ENCODE measurements at places on chromosomes 1 and 21.
A peak's percentile ranks its signal among the peaks of the same experiment; 100 is the strongest.

GRCh38 chr1:33036051-33036525, 595 bp downstream of the AK2 start:
- DNase-seq = peak; percentile 65

GRCh38 chr1:8870103-8870502, 8.4 kb downstream of the ENO1 start:
- DNase-seq = no peak

DNA sequence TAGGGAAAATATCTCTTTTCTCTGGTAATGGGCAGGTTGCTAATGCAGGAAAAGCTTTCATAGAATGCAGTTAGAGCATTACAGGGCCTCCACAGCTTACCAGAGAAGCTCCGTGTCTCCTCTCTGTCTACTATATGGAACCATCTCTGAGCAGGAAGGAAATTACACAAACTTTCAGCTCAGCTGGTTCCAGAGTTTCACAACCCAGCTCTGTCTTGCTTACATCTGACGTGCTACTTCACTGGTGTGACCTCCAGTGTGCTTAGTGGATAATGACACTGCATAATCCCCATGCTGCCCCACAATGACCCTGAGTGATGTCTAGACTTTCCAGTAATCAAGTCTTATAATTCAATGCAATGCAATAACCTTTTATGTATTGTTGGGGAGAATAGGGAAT, 4.3 kb upstream of the FGGY start:
- DNase-seq = peak; percentile 89

- no peak for DNase-seq
Measured at GRCh38 chr1:18879791-18880309, 20.4 kb upstream of the TAS1R2 start.

- DNase-seq = no peak
Measured at GRCh38 chr1:206915030-206915735, 6.6 kb downstream of the FCMR start.

GRCh38 chr1:25698252-25698651, 81.7 kb downstream of the MAN1C1 start:
- no peak for DNase-seq

GRCh38 chr1:187714470-187714869, 885.7 kb downstream of the PLA2G4A start:
- DNase-seq = no peak

DNA sequence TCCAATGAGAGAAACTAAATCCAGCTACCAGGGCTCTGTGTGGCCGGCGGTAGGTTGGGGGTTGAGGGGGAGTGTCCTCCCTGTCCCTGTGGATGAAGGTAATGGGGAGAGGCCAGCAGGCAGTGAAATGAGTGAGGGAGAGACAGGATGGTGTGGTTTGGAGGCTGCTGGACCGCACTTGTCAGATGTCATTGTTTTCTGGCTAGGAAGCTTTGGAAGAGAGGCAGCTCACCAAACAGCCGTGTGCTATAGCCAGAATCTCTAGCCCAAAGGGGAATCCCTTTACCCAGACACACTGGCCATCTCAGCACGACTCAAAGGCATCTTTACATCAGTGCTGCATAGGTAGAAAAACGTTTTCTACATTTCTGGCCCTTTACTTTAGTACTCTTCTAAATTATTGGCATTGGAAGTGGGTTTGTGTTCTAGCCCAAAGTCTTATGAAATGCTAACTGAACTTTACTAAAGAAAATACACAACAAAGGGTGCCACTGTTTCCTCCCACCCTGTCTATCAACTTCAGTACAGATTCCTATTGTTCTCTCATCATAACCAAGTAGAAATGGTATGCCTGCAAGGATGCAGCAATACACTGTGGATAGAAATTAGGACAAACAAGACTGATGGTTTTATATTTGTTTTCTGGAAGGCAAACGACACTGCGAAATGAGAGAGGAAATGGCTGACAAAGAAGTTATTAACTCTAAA, 95.9 kb upstream of the COA6 start:
- no peak for DNase-seq

GRCh38 chr1:12617901-12618660, at the start of gene DHRS3:
Gene DHRS3 (minus strand): TSS chr1:12618210. CDS start chr1:12617348, 862 bp downstream.
- peak; percentile 73 for DNase-seq

DNA sequence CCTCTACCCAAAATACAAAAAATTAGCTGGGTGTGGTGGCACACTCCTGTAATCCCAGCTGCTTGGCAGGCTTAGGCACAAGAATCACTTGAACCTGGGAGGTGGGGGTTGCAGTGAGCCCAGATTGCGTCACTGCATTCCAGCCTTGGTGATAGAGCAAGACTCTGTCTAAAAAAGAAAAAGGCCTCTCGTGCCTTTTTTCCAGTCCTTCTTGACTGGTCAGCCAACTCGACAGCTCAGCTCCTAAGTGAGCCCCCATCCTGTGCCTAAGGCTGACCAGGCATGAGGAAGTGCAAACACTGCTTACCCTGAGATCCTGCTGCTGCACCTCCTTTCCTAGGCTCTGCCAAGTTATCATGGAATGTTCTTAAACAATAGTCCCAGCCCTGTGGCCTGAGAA, 10.1 kb upstream of the PROK1 start:
- no peak for DNase-seq

DNA sequence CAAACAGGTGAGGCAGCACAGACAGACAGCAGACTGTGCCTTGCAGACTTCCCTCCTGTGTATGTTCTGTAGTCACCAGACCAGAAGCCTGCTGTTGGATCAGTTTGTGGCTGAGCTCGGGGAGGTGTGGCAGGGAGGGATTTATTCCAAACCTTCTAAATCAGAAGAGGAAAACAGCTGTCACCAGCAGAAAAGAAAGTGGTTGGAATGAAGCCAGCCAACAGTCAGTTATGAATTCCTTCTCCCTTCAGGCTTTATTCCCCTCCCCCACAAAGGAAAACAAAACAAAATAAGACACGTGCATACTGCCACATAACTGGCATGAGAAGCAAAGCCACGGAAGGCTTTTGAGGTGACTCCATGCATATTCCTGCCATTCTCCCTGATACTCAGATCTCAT, 19.0 kb upstream of the PIGV start:
- DNase-seq = no peak

GRCh38 chr21:30714946-30715345, 3.6 kb downstream of the KRTAP21-3 start:
- DNase-seq = no peak

- DNase-seq = no peak
Measured at GRCh38 chr1:183212870-183213269, 26.8 kb downstream of the LAMC2 start.

GRCh38 chr1:150109586-150109985, 40.1 kb upstream of the PLEKHO1 start:
- peak; percentile 16 for DNase-seq

- no peak for DNase-seq
Measured at GRCh38 chr1:89503690-89504089, 20.9 kb upstream of the LRRC8B start.

DNA sequence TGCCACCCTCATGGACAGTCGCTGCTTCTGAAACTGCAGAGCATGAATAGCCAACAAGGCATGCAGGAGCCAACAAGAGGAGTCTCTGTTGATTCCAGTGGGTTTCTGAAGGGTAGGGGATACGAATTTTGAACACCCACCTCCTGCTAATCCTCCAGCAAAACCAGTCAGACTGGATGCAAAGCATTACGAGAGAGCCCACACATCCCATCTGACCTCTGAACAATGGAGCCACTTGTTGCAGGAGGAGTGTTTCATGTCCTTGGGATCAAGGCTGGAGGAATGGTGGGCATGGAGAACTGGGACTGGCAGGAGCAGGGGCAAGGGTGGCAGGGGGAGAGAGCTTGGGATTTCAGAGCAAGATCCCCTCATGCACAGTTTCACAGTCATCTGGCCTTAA, 1.6 kb downstream of the VTCN1 start:
- no peak for DNase-seq

DNA sequence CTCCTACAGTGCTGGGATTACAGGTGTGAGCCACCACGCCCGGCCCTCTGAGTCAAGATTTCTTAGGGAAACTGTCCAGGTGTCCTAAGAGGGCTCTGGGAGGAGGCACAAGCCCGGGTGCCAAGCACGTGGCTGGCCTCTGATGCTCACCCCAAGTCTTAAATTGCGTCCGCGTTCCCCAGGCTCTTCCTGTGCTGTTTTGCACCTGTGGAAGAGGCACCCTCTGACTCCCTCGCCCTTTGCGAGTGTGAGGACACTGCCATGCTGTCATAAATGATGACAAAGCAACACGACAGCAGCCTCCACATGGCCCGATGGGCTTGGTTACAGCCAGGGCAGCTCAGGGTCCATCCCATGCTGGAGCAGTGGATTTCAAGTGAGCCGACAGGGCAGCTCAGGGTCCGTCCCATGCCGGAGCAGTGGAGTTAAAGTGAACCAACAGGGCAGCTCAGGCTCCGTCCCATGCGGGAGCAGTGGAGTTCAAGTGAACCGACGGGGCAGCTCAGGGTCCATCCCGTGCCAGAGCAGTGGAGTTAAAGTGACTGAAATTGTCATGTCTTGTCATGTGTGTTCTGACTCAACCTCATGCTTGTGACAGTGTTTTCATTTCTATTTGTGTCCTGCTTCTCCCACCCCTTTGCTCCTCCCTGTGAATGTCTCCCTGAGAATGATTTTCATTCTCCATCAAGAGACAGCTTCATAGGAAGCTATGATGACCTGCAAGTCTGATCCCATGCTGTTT, 33.9 kb downstream of the PCNT start:
- no peak for DNase-seq

- DNase-seq = no peak
Measured at GRCh38 chr1:113207457-113207856, 134.5 kb downstream of the LRIG2 start.

DNA sequence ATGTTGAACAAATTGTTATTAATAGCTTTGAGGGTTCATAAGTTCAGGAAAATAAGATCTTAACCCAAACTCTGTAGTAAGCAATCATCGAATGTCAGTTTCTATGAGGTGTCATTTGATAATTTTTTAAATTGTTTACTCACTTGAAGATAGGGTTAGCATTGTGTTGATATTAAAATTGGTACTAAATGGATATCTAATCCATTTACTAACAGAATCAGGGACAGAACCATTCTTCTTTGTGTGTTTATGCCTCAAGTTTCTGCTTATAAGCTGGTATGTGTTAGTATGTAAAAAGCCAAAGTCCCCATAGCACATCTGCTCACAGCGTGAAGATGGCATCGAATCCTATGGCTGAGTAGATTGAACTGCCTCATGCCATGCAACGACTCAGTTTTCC, 13.4 kb downstream of the DDR2 start:
- no peak for DNase-seq

DNA sequence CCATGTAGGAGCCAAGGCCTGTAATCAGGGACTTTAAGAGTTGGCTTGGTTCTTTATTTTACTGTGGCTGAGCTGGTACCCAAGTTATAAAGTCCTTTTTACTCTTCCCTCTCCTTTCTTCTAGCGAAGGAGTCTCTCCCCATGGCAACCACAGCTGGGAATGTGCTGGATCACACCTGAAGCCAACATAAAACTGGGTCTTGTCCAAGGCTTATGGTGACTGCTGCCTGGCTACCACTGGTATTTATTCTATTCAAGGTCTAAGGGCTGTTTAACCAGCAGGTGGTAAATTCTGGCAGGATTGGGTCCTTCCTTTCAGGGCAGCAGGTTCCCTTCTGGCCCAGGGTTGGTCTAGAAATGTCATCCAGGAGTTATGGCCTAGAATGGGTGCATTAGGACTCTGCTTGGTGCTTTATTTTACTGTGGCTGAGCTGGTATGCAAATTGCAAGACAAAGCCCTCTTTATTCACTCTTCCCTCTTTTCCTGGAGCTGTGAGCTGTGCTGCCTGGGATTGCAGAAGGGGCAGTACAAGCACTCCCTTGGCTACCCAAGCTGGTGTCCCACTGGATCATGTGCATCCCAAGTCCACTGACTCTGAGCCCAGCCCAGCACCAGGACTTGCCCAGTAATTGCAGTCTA, 26.6 kb downstream of the SLC22A15 start:
- DNase-seq = no peak

DNA sequence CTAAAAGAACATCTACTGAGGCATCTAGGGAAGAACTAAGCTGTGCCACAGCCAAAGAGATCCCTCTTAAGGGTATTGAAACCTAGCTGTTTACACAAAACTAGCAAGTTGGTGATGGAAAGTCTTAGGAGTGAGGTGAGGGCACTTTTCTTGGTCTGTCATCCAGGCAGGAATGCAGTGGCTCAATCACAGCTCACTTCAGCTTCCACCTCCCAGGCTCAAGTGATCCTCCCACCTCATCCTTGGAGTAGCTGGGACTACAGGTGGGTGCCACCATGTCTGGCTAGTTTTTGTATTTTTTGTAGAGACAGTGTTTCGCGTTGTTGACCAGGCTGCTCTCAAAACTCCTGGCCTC, 2.4 kb downstream of the PLEKHO1 start:
- no peak for DNase-seq

DNA sequence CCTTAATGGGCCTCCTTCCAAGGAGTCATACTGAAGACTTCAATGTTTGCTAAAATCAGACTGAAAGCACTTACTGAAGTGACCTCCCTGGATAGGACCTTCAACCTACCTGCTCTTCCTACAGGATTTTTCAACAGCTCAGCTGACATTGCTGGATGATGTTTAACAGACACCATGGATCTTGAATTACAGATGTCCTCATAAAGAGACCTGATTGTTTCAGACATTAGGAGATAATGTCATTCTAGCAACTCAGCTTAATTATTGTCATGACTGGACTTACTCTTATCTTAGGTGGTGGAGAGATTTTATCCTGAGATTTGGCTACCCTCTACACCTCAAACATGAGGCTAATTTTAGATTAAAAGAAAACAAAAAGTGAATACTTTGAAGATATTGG, 73.9 kb upstream of the SDC3 start:
- no peak for DNase-seq

DNA sequence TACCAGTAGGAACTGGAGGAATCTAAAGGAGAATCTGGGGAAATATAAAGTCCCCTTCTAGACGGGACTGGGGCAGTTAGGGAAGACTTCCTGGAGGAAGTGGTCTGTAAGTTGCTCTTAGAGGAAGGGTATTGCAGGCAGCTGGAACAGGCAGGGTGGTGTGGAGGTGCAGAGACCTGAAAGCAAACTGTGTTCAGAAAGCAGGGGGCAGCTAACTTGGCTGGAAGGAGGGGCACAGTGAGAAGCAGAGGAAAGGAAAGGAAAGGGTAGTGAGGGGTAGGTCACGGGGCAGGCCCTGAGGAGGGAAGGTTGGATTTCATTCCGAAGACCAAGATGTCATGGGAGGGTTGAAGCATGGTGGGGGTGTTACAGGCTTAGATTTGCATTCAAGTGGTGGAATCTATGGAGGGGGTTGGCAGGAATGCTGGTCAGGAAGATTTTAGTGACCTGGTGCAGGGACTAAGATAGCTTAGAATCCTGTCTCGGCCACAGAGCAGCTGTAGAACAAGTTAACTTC, 240.7 kb downstream of the FOXD2 start:
- DNase-seq = no peak

GRCh38 chr1:111961016-111961415, 28.5 kb downstream of the KCND3 start:
- DNase-seq = no peak
